CD4-positive, alpha-beta T cell treated with Interleukin-10 for 1 hour (primary cell): ENCODE measurements at places on chromosomes 11 and 22.

DNA sequence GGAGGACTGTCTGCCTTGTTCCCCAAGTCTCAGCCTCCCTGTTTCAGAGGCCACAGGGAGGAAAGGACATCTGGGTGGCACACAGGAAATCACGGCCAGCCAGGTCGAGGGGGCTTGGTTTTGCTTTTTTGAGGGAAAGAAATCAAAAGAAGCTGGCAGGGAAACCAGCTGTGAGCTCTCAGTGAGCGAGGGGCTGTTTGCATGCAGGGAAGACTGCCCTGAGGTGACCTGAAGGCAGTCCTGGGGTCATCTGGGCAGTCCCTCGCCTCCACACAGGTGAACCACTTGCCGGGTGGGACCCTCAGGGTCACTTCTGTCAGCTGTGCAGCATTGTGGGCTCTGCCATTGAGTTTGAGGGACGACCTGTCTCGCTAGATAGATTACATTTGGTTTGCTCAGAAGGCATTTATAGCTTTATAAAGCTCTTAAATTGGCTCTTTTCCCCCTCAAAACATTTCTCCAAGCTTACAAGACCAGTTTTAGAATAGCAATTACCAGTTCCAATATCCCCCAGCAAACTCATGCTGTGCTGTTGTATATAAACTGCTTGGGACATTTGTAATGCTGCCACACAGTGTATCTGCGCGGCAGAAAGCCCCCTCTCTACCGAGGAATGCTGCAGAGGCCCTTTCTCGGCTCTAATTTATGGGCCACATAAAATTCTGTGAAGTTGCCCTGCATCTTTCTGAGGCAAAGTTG is 28.3 kb downstream of the PKNOX2 start:
- DNase-seq = no peak

- no peak for DNase-seq
Measured at GRCh38 chr11:20007386-20007785, 152.9 kb downstream of the DBX1 start.

GRCh38 chr11:63680834-63681320 is 423 bp upstream of the RTN3 start:
- DNase-seq = no peak

- DNase-seq = peak; percentile 9
Measured at GRCh38 chr11:59728913-59729312, 15.3 kb upstream of the OR10V1 start.
